ENCODE measurements at places on chromosomes 1 and 21. TPM values are rescaled to one million over a fixed set of nuclear protein-coding genes. Genes with fewer than 3 reads are reported as not detected.

AADACL4 gene
- total RNA-seq = not detected

RGS8 gene
- total RNA-seq = not detected

BSND gene
- not detected for total RNA-seq

LPAR3 gene
- 4.1 TPM for total RNA-seq
